ENCODE measurements at places on chromosomes 3 and 15.

DNA sequence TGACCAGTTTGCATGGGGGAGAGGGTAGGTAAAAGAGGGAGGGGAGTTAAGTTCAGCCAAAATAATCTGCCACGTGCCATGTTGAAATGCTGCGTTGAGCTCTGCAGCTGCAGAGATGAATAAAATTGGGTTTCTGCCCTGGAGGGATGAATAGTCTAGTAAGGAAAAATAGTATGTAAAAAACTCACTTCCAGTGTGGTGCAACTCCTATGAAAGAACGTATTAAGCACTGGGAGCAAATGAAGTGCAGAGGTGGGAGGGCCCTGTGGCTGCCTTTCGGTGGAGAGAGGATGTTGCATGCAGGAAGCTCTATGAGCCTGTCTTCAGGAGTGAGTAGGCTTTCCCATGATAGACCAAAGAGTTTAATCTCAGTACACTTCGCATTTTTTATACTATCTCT is 8.6 kb downstream of the CEP63 start:
- no peak for DNase-seq
- no peak overlapping the region for H3K4me3 ChIP-seq
- H3K27me3 ChIP-seq, result no peaks in the 10 kb centered on the region
- H3K4me1 ChIP-seq, result no peaks in the 10 kb centered on the region
- H3K36me3 ChIP-seq, result peaks cover 9% of the 10 kb centered on the region
- H3K27ac ChIP-seq, result no peak overlapping the region

- no peaks in the 10 kb centered on the region for H3K4me1 ChIP-seq
- H3K4me3 ChIP-seq, result no peak overlapping the region
- no peak for DNase-seq
- H3K27me3 ChIP-seq, result no peaks in the 10 kb centered on the region
- no peaks in the 10 kb centered on the region for H3K36me3 ChIP-seq
- no peak overlapping the region for H3K27ac ChIP-seq
These were observed 418.3 kb downstream of the OTOL1 start for GRCh38 chr3:161914703-161915417.

GRCh38 chr15:57015897-57016296 is 97.5 kb downstream of the TCF12 start:
- H3K27me3 ChIP-seq, result no peaks in the 10 kb centered on the region
- H3K36me3 ChIP-seq, result no peaks in the 10 kb centered on the region
- H3K4me1 ChIP-seq, result no peaks in the 10 kb centered on the region
- H3K27ac ChIP-seq, result no peak overlapping the region
- no peak overlapping the region for H3K4me3 ChIP-seq

GRCh38 chr15:100308608-100309007 is 33.2 kb downstream of the ADAMTS17 start:
- H3K36me3 ChIP-seq, result peaks cover 4% of the 10 kb centered on the region
- no peaks in the 10 kb centered on the region for H3K27me3 ChIP-seq
- DNase-seq, result no peak

DNA sequence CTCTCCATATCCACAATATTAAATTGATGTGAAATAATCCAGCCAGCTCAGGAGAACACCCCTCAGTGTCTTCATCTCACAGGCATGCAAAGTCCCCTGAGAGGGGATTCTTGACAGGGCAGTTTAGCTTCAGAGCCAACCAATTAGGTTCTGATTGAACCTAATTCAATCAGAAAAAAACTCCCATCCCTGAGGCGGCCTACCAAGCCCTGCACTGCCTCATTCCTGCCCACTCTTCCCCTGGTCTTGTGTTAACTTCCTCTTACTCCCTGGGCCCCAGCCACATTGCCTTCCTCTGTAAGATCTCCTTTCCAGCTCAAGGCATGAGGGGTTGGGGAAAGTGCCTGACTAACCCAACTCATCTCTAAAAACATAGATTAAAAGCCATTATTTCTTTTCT is 46.1 kb downstream of the FRMD4B start:
- H3K27ac ChIP-seq, result no peak overlapping the region
- no peaks in the 10 kb centered on the region for H3K4me1 ChIP-seq
- H3K27me3 ChIP-seq, result no peaks in the 10 kb centered on the region
- no peaks in the 10 kb centered on the region for H3K36me3 ChIP-seq
- H3K4me3 ChIP-seq, result no peak overlapping the region
